ENCODE measurements at places on chromosomes 4 and X.

DNA sequence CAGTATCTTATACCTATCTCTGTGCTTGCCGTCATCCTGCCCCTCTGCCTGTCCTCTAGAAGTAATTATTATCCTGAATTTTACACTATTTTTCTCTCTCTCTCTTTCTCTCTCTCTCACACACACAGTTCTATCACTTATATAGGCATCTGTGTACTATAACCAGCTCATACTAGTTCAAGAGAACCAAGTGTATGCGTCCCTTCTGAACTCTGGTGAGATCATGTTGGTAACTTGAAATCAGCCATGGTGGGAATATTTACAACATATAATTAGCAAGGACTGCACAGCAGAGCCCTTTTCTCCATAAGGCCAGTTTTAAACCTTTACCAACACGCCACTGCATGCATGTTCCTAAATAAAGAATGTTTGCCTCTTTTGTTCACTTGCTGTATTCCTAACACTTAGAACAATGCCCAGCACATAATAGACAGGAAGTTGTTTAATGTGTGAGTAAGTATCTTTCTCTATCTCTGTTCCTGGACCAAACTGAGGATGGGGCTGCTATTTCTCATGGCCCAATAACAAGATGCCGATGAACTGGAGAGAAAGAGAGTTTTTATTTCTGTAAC, 51.1 kb upstream of the IL21 start:
- no peak for DNase-seq

- DNase-seq, result no peak
These were observed 191.2 kb downstream of the CFAP299 start for GRCh38 chr4:80526697-80527096.

- DNase-seq, result no peak
These were observed 8.1 kb downstream of the P2RY8 start for GRCh38 chrX:1528884-1529203.

DNA sequence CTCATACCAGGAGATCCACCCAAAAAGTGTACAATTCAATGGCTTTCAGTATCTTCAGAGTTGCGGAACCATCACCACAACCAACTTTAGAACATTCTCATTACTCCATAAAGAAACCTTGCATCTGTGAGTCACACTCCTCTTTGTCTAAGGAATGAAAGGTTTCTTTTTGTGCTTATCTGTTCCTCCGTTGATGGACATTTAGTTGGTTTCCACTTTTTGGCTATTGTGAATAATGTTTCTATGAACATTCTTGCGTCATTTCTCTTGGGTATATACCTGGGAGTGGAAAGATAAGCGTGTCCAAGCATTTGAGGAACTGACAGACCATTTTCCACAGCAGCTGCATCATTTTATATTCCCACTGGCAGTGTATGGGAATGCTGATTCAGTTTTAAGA, 10.6 kb downstream of the FAM184B start:
- no peak for DNase-seq

- no peak for DNase-seq
These were observed 110.7 kb downstream of the ARHGAP10 start for GRCh38 chr4:147842573-147842972.

DNA sequence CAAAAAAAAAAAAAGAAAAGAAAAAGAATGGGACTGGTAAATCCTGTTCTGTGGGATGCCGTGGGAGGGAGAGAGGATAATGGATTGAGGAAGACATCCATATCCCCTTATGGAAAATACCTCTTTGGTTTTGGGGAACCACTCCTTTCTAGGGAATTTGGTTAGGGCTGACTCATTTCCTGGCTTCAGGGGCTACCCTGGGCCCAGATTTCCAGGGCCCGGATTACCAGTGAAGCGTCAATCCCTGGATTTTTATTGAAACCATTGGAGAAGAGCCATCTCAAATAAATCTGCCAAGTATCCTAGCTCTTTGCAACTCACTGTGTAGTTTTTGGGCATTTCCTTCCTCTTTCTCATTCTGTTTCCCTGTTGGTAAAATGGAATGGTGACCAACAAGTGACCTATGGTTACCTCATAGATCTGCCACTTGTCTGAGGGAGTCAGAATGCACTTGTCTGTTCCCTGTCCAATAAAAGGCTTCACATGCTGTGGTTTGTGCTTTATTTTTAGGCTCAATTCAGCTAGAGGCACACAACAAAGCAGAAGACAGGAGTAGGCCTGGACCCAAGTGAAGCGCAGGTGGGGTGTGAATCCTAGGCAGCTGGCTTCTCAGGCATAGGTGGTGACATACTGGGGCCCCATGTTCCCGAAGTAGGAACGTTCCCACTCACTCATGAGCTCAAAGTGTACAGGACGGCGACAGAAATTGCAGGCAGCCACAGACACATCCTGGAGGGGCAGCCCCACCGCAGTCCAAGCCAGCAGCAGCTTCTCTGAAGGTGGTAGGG, 8.6 kb downstream of the APEX2 start:
- no peak for DNase-seq

Data from NCI-H2029 treated with DMSO at 0.1 percent for 48 hours (cell line).